ENCODE measurements at places on chromosomes 11 and 22.
A peak's percentile ranks its signal among the peaks of the same experiment; 100 is the strongest.

DNA sequence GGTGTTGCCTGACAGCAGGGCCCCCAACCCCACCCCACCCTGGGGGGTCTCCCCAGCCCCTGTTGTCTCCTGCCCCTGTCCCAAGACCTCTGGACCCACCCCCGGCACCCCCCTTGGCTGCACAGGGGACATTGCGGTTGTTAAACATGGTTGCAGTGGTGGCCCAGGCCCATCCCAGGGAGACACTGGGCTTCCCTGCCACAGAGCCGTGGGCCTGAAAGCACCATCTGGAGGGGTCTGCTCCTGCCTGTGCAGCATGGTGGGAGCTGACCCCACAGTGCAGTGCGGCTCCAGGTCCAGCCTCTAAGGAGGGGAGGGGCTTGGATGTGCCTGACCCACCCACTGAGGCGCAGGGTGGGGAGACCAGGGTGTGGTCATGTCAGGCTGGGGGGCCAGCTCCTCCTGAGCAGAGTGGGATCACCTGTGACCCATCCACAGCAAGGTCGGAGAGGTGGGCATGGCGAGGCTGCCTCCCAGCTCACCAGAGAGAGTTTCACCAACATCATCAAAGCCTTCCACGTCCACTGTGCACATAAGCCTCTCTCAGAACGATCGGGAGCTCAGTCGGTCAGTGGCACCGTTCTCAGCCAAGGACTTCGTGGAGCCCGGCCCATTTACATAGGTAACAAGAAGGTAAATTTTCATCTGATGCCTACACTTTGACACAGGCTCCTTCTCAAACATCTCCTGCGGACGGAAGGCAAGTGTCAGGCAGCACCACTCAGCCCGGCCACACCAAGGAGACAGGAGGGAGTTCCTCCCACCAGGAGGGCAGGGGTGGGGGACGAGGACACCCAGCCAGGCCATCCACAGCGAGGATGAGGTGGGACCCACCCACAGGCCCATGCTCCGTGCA lies 201.1 kb downstream of the BRD1 start:
- no peak for DNase-seq

DNA sequence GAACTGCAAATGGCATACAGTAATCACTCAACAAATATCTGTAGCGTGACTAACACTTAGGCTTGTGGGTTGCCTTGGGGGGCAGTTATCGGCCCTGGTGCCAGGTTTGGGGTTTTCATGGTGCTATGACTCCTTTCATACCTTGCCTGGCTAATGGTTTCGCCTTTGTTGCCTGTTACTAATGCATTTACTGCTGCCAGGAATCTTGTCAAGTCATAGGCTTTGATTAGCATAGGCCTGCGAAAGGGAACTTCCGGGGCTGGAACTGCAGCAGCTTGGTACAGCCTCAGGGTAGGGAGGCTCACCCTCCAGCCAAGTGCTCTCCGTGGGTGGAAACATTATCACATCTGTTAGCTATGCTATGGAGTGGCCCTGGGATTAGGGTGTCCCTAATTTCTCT lies 13.2 kb downstream of the SLC25A18 start:
- DNase-seq: peak; percentile 99

- no peak for DNase-seq
These were observed 660.6 kb downstream of the ETS1 start for GRCh38 chr11:127926721-127927120.

- DNase-seq: no peak
These were observed 20.8 kb upstream of the JAM3 start for GRCh38 chr11:134048028-134048427.

- no peak for DNase-seq
These were observed 628 bp downstream of the PSMC3 start for GRCh38 chr11:47425611-47426010.

DNA sequence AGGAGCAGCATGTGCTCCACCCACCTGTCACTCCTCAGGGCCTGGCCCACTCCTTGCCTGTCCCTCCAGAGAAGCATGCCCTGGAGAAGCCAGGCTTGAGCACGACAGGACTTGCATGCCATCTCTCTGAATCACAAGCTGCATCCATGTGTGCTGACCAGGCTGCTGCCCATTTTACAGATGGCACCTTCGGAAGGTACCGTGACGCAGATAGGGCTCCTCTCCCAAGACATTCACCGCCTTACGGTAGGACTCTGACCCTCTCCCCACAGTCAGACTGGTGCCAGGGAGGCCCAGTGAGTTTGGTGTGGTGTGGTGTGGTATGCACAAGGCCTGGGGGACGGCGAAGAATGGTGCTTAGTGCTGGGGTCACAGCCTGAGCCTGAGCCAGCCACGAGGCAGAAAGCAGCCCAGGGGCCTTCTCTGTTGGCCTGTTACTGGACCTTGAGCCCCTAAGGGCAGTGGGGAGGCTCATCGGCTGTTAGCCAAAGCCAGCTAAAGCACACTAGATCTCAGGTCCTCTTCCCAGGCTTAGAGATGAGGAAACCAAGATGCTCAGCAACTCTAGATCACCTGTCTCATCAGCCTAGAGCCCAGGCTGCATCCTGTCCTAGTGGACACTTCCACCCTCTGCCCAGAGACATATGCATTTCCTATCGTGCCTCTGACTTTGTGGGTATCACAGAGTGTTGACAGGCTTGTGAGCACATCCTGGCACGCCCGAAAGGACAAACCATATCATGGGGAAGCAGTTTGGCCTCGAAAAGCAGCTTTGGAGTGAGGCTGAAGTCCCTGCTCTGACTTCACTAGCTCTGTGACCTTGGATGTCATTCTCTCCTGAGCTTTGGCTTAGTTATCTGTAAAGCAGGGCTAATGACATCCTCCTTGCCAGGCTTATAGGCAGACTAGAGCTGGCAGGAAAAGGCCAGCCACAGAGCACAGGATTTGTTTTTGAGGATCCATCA lies 17.8 kb downstream of the CYB5R2 start:
- no peak for DNase-seq

DNA sequence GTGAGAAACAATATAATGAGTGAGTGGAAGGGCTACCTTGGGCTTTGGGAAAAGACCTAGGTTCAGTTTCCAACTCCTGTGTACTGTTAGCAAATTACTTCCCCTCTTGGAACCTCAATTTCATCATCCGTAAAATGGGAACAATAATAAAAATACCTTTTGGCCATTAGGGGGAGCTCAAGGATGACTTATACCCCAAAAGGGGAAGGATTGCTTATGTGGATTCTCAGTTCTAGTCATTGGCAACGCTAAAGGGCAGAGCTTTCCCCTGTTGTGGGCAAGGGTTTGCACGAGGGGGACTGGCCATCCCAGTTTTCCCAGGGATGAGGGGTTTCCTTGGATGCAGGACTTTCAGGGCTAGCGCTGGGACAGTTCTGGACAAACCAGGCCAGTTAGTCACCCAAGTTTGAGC lies 3.1 kb upstream of the COMMD9 start:
- peak; percentile 26 for DNase-seq

- no peak for DNase-seq
These were observed 384.1 kb downstream of the CTTN start for GRCh38 chr11:70782401-70782913.

- no peak for DNase-seq
These were observed 5.7 kb downstream of the PIK3IP1 start for GRCh38 chr22:31286360-31287255.

- no peak for DNase-seq
These were observed 2.9 kb downstream of the SLC37A4 start for GRCh38 chr11:119027561-119028345.

DNA sequence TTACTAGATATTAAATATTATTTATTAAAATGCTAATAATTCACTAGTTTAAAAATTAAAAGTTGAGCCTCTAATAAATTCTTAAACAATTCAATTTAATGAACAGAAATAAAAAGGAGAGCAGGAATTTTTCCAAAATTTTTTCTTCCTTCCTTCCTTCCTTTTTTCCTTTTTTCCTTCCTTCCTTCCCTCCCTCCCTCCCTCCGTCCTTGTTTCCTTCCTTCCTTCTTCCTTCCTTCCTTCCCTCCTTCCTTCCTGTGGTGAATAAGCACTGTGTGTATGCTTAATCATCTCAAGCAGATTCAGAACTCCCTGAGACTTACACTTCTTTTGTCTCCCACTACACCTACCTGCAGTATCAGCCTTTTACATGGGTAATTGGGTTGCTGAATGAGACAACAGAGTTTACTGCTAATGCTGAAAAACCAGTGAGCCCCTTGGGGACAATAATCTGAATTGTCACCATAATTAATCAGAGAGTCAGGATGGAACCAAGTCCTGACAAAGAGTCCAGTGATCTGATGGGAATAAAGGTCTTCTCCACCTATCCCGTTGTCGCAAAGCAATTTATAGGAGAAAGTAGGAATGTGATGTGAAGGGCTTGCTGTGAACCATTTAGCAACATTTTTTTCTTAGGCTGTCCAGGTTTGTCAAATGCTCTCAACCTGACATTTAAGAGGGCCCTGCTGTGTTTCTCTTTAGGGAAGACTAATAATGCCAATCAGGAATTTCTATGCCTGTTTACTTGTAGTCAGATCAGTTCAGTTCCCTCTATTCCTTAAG lies 58.1 kb upstream of the CEP295 start:
- no peak for DNase-seq

- no peak for DNase-seq
These were observed 85.4 kb downstream of the MYO18B start for GRCh38 chr22:25827415-25827814.

DNA sequence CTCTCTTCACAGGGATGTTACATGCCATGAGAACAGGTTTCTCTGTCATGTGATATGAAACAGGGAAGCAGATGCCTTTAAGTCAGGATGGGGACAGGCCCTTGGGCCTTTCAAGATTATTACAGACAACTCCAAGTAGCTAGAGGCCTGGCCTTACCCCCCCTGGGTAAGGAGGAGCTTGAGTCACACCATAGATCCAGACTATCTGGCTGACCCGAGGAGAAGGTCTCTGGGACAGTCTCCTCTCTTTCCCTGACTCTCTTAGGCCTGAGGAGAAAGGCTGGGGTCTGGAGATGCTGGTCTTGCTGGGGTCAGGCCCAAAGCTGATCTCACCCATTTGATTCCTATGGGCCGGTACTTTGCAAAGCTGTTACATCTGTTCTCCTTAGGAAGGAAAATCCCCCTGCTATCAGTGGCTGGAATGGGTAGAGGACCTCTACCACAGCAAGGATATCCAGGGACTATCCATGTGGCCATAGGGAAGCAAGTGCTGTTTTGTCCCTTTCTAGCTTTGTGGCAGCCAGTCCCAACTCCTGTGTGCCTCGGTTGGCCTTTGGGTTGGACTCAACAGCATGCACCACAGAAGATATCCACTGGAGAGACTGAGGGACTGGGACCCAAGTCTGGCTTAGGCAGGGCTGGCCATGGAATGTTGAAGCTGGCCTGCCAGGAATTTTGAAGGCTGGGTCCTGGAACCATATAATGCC lies 25.2 kb downstream of the RELT start:
- DNase-seq: no peak

- DNase-seq: no peak
These were observed 579.7 kb upstream of the RAG2 start for GRCh38 chr11:37177721-37178120.
